ENCODE measurements at places on chromosomes 4 and X.

DNA sequence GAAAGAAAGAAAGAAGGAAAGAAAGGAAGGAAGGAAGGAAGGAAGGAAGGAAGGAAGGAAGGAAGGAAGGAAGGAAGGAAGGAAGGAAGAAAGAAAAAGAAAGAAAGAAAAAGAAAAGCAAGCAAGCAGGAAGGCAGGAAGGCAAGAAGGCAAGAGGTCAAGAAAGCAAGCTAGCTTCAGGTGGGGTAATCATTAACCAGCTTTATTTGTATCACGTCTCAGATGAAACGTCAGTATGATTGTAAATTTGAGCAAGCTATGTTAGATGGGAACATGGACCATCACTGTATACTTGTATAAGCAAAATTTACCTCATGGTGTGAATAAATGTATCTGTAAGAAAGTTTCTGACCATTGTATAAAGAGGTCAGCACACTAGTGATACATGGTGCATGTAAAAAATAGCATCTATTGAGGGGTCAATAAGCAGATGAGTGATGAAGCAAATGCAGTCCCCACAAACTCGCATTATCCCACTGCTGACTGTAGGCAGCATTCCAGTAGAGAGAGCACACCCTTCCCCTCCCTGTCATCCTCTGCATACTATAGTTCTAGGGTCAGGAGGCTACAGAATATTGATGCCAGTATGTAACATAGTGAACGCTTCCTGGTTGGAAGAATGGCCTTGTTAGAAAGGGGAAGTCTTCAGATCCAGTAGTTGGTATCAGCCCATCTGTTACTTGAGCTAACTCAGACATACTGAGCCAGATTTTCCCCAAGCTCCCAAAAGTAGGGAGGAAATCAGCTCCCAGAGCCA is 16.5 kb upstream of the KLHL34 start:
- no peak overlapping the region for H3K4me3 ChIP-seq
- H3K27me3 ChIP-seq, result no peaks in the 10 kb centered on the region
- H3K27ac ChIP-seq, result no peak overlapping the region

DNA sequence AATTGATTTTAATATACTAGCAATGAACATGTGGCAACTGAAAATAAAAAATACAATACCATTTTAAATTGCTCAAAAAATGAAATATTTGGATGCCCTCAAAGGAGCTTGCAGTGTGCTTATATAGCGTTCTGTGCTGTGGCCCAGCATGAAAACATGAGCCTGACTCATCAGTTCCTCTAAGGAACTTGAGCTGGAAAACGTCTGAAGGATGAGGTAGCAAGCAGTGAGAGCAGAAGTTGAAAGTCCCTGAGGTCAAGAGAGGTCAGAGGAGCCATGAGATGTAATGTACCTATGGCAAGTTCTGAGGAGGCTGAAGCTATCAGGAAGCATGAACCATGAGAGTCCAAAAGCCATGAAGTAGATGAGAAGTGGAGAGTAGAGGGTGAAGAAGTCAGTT is 59.7 kb downstream of the HMGB3 start:
- H3K27ac ChIP-seq, result no peak overlapping the region
- no peak overlapping the region for H3K4me3 ChIP-seq
- H3K36me3 ChIP-seq, result no peaks in the 10 kb centered on the region
- DNase-seq, result no peak
- H3K4me1 ChIP-seq, result no peaks in the 10 kb centered on the region

DNA sequence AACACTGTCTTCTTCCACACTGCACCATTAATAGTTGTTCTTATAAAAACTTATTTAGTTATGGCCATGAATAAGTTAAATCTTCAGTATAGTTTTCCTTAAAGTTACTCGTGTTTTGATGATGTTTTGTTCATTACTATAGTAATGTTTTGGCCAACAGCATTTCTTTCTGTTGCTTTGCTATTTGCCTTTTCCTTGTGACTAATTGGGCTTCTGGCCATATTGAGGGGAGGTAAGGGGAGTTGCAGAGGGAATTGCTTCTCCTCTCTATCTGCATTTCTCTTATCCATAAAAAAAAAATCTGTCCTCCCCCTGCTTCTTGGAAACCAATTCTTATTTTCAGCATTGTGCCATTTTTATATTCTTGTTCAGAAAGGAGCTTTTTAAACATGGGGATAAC is 42.7 kb upstream of the ZCCHC12 start:
- no peak for DNase-seq
- no peak overlapping the region for H3K27ac ChIP-seq
- H3K4me3 ChIP-seq, result no peak overlapping the region
- H3K27me3 ChIP-seq, result no peaks in the 10 kb centered on the region

DNA sequence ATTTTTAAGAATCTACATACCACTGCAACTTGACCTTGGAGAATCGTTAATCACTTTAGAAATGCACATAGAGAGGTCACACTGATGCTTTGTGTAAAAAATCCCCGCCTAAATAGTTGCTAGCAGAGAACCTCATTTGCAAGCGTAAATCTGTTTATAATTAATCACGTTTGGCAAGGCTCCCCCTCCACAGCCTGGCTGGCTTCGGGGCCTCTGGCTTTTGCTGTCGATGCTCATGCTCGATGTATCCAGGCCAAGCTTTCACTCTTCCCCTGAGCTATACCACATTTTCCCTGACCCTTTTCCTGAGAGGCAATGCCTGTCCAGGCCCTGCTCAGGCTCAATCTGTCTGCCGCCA is 23.4 kb downstream of the CYTL1 start:
- H3K4me3 ChIP-seq, result no peak overlapping the region
- H3K27me3 ChIP-seq, result no peaks in the 10 kb centered on the region
- H3K4me1 ChIP-seq, result no peaks in the 10 kb centered on the region
- no peaks in the 10 kb centered on the region for H3K36me3 ChIP-seq

DNA sequence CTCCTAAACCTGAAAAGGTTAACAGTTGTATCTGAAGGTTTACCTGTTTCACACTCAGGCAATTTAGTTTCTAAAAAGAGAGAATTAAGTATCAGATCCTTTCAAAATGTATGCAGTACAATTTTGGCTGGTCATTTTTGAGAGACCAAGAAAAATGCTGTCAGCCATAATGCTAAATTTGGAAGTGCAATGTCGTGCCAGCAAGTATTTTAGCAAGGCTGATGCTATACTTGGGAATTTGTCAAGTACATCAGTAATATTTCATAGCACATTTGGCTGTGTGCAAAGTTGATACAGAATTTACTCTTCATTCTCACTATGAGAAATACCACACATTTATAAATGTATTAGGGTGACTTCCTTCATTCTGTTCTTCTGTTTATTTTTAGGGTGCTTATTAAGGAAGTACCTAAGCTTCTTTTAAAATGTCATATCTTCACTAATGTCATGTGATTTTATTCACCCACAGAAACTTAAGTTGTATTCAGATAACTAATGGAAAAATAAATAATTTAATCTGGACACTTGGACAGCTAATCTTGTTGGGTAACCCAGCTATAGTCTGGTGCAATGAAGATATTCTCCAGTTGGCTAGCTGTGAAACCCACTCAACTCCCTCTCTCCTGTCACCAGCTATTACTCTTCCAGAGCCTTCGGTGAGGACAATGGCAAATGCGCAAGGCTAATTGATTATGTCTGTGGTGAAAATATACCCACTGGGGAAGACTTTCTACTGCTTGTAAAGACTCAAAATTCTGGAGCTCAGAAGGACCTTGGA is 84.2 kb upstream of the TLL1 start:
- H3K27me3 ChIP-seq, result no peaks in the 10 kb centered on the region
- no peak for DNase-seq
- no peak overlapping the region for H3K27ac ChIP-seq
- H3K36me3 ChIP-seq, result no peaks in the 10 kb centered on the region

DNA sequence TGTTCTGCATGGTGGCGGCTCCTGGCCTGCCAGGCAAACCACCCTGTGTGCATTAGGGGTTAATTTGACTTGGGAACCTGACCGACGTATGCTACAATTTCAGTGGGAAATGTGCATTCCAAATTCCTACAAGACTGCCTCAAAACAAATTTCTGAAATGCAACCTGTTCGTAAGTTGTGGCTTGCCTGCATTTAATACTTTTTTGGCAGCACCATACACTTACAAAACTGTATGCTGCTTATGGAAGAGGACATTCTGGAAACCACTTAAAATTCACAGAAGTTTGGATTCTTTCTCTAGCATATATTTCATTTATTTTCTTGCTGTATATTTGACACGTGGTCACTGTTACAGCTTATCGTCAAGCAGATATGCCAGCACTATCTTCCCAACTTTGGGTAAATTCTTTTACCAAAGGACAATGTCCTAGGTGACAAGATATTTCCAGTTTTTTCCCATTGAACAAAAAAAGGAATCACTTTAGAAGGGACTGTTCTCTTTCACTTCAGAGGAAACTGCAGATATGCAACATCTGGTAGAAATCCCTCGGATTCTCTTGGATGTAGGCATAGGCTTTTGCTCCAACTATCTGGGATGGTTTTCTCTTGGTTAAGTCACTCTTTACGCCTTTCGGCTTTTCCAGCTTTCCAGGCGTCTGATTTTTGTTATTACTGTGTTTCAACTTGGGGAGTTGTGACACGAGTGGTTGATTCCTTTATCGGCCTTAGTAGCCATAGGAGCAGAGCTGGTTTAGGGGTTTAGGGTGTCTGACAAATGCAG is 9.7 kb upstream of the TENM3 start:
- H3K4me3 ChIP-seq, result no peak overlapping the region
- no peaks in the 10 kb centered on the region for H3K27me3 ChIP-seq
- no peak overlapping the region for H3K27ac ChIP-seq
- DNase-seq, result no peak

DNA sequence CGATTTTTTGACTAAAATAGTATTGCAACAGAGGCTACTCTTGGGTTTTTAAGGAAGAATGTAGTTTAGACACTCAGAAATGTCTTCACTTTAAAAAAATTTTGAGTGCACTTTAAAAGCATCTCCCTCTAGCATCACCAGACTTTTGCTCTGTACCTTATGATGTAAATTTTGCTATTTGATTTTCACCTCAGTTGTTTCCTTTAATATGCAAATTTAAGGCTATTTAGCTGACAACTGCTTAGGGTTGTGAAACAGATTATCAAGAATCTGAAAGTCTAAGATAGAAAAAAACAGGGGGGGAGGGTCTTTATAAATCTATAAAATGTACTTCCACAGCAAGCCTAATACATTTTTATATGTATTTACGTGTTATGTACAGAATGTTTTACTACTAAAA is 92.9 kb upstream of the USP38 start:
- H3K27ac ChIP-seq, result no peak overlapping the region
- no peaks in the 10 kb centered on the region for H3K27me3 ChIP-seq
- H3K36me3 ChIP-seq, result no peaks in the 10 kb centered on the region
- H3K4me3 ChIP-seq, result no peak overlapping the region

DNA sequence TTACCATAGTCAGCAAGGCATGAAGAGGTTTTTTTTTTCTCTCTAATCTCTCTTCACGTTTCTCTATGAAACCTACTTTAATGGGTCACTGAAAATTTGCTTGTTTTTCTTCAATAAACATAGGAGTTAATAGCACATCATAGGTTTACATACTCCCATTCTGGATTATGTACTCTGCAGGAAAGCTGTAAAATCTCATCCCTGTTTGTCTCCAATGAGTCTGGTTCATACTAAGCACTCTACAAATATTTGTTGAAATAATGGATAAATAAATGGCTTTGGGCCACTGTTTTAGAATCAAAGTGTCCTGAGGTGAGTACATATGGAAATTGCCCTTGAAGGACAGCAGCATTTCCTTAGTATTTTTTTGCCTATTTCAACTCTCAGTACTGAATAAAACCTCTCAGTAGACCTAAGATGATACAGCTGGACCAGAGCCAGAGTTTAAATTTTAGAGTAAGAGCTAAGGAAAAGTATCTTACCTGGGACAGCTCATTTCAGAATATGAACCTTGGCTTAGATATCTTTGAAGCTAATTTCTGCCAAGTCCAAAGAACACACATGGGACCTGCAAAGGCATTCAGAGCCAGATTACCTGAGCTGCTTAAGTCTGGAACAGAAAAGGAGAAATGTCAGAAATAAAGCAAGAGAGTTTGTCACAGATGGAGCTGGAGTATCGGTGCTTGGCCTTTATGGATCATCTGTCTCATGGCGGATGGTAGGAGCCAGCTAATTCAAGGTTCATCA is 34.4 kb downstream of the PF4 start:
- no peaks in the 10 kb centered on the region for H3K36me3 ChIP-seq
- no peak overlapping the region for H3K27ac ChIP-seq
- no peak for DNase-seq
- H3K27me3 ChIP-seq, result peaks cover 6% of the 10 kb centered on the region

DNA sequence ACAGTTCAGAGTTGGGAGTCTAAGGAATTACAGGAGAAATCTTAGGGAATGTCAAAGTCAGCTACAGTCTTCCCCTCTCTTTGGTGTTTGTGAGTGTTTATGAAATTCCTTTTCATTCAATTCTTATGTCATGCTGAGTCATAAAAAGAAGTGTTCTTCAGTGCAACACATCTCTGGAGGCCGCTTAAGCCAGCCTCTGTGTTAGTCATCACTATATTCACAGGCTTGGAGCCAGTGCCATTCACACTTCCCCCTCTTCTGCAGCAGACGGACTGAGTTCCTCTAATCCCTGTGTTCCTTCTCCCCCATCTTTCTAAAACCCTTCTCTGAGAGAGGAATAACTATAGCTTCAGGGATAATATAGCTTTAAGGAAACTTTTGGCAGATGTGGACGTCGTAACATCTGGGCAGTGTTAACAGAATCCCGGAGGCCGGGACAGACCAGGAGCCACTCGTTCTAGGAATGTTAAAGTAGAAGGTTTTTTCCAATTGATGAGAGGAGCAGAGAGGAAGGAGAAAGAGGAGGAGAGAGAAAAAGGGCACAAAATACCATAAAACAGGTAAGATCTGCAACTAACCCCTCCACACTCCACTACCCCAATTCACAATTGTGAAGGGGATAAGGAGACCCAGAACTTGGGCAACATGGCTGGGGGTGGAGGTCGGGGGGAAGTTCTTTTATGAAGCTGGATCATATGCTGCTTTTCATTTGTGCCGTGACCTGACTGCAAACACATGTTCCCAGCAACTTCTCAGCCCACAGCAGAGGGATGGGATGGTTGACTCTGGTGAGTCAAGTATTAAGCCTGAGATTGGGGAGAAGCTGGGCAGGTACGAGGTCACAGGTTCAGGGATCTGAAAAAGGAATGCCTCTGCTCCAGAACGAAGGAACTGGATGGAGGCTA is at the start of gene SRPX2:
SRPX2 (plus strand) TSS at position 244 of the 905 bp plus-strand sequence. CDS start 2,124 bp downstream, outside the sequence.
- H3K36me3 ChIP-seq, result no peaks in the 10 kb centered on the region
- no peak for DNase-seq
- H3K27me3 ChIP-seq, result no peaks in the 10 kb centered on the region
- H3K27ac ChIP-seq, result no peak within 1 kb of the TSS

- H3K27me3 ChIP-seq, result no peaks in the 10 kb centered on the region
- no peaks in the 10 kb centered on the region for H3K36me3 ChIP-seq
- no peak overlapping the region for H3K27ac ChIP-seq
- no peaks in the 10 kb centered on the region for H3K4me1 ChIP-seq
Observed at GRCh38 chr4:183934761-183935160, 29.7 kb downstream of the STOX2 start.

DNA sequence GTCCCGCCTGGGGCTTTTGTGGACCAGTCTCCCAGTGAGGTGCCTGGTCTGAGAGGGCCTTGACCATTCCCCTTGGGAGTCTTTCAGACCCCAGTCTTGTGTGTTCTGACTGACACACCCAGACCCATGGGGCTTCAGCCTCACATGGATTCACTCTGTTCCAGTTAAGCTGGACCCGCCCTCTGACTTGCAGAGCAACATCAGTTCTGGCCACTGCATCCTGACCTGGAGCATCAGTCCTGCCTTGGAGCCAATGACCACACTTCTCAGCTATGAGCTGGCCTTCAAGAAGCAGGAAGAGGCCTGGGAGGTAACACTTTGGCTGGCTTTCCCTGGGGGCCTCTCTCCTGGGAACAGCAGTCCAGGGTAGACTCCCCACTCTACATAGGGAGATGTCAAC is 6.8 kb downstream of the IL9R start:
- no peak for DNase-seq
- no peaks in the 10 kb centered on the region for H3K36me3 ChIP-seq
- H3K4me3 ChIP-seq, result no peak overlapping the region
